ENCODE measurements at places on chromosomes 5 and 9.

DNA sequence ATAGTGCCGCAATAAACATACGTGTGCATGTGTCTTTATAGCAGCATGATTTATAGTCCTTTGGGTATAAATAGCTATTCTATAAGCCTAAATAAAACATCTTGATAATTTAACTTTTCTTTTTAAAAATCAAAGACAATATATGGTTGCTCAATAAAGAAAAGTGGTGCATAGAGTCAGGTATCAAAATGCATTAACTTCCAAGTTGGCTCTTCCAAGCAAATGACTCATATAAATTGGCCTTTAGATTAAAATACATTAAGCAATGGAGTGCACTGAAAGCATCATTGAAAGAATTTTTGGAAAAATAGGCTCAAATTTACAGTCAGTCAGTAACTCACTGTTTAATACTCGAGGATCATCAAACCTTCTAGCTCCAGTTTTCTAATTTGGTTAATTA lies 106.6 kb downstream of the PLCXD3 start:
- DNase-seq, result no peak

DNA sequence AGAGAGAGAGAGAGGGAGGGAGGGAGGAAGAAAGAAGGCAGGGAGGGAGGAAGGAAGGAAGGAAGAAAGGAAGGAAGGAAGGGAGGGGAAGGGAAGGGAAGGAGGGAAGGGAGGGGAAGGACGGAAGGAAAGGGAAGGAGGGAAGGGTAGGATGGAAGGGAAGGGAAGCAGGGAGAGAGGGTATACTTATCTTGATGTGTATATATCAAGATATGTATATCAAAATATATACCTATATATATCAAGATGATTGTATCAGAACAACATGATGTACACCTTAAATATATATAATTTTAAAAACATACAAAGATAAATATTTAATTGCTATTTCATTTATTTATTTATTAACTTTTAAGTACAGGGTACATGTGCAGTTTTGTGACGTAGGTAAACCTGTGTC lies 96.8 kb upstream of the ADAMTS16 start:
- no peak for DNase-seq

DNA sequence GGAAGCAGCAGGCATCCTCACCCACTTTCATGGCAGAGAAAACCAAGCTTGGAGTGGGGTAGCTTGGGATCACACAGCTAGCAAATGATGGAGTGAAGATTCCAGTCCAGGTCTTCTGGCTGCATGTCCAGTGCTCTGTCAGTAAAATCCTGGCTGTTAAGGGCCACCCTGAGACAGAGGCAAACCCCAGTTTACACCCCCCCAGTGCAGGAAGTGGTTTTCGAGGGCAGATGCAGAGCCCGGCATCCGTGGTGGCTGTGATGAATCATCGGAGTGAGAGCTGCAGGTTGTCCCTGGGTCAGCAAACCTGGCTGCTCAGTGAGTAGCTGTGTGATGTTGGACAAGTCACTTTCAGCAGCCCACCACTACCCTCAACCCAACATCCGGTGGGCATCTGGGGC lies 115.4 kb downstream of the RGS3 start:
- DNase-seq, result no peak

DNA sequence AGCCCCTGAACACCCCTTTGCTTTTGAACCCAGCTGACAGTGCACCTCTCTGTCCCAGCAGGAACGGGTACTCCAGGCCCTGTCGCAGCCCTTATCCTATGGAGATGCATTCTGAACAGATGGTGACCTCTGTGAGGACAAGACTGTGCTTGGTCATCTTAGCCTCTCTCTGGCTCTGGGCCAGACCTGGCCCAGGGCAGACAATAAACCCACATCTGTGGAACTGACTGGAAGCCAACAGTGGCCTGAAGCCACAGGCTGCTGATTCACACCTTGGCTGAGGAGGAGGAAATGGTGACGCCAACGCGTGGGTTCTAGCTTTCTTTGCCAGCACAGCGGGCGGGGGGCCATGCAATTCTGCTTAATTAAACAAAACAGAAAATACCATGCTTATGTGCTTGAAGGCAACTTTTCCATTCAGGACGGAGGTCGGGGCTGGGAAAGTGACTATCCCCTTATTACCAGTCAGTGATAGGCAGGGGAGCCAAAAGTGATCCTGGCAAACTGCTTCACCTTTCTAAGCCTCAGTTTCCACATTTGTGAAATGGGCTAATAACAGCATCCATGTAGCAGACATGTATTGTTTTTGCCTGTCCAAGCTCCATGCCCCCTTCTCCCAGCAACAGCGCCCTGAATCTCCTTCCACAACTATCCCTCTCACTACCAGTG lies 10.8 kb downstream of the SH3PXD2B start:
- DNase-seq, result no peak

GRCh38 chr5:73435759-73436534 lies 12.6 kb downstream of the FOXD1 start:
- no peak for DNase-seq

GRCh38 chr9:128654481-128654880 lies 2.2 kb downstream of the DYNC2I2 start:
- DNase-seq, result no peak

GRCh38 chr5:172004824-172005237 lies 1.6 kb downstream of the FBXW11 start:
- no peak for DNase-seq

DNA sequence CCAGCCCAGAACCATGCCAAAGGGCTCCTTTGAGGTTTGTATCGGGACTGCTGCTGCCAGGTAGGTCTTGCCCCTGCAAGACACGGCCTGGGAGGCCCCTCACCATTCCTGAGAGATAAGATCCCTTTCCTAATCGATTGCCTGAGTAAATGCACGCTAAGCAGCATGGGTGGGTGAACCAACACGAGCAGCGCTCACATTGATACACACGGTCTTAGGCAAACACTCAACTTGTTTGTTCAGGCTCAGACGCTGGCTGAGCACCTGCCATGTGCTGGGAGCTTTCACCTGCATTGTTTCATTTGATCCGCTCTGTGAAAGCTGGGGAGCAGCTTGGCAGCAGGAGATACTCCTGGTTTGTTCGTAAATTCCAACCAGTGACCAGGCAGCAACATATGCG lies 76.9 kb upstream of the NEURL1B start:
- no peak for DNase-seq

DNA sequence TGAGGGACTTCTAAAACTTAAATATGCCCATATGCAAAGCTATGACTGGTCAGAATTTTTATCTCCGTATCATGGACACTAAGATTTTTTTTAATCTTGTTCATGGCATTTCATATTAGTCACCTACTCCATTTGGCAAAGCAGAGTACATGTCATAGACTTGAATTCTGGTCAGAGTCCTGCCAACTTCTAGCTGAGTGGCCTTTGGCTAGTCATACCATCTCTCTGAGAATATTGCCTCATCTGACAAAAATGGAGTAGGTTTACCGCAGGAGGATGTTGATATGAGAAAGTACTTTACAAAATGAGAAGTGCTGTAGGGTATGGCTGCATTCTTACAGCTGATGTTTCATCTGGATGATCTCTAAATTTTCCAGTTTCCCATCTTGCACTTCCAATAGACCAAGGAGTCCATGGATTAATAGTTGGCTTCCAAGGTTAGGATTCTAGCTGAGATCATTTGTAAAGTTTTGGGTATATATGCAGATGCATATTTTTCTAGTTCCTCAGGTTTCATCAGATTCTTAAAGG lies 150.8 kb upstream of the NR3C1 start:
- no peak for DNase-seq

DNA sequence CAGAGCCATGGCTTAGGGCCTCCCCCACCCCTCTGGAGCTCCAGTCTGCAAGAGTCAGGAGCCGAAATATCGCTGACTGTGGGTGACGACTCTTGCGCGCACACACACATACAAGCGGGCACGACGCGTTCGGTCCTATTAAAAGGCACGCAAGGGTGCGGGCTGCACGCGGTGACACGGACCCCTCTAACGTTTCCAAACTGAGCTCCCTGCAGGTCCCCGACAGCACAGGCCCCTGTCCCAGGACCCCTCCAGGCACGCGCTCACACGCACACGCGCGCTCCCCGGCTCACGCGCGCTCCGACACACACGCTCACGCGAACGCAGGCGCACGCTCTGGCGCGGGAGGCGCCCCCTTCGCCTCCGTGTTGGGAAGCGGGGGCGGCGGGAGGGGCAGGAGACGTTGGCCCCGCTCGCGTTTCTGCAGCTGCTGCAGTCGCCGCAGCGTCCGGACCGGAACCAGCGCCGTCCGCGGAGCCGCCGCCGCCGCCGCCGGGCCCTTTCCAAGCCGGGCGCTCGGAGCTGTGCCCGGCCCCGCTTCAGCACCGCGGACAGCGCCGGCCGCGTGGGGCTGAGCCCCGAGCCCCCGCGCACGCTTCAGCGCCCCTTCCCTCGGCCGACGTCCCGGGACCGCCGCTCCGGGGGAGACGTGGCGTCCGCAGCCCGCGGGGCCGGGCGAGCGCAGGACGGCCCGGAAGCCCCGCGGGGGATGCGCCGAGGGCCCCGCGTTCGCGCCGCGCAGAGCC lies at the start of gene GRIN1:
TSS of gene GRIN1 (plus strand) at position 433 of the 746 bp plus-strand sequence. CDS start 333 bp downstream, outside the sequence.
- DNase-seq, result peak; percentile 73

- no peak for DNase-seq
Observed at GRCh38 chr9:105708405-105708804, 14.1 kb downstream of the TMEM38B start.

- DNase-seq, result no peak
Observed at GRCh38 chr9:137176302-137177182, 4.7 kb upstream of the TMEM210 start.

GRCh38 chr5:179313849-179314521 lies 31.3 kb downstream of the ADAMTS2 start:
- peak; percentile 35 for DNase-seq

GRCh38 chr9:5466766-5467165 lies 16.4 kb downstream of the CD274 start:
- DNase-seq, result no peak

DNA sequence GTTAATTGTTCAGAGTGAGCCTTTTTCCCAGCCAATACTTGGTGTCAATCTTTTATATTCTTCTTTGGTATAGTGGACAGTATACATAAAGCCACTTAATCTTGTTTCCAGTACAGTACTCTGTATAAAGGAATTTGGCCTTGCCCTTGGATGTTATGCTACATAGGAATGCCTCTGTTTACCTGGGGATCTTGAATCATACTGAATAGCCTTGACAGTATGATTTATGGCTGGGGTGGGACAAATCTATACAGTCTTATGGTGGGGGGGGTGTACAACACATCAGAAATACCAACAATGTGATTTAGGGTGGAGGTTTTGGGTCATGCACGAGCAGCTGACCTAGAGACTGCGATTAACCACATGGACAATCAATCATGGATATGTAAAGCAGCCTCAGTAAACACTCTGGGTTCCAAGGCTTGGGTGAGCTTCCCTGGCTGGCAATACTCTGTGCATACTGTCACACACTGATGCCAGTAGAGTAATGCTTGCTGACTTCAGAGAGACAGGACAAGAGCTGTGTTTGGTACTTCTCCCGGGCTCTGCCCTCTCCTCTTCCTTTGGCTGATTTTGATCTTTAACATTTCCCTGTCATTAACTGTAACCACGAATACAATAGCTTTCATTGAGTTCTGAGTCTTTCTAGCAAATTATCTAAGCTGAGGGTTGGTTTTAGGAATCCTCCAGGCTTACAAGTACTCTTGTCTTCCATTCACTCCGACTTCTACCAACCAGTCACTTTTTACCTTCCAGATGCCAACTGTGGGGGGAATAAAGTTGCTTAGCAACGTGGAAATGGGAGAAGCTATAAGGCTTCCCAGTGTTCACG lies 84.6 kb downstream of the IARS1 start:
- no peak for DNase-seq

- no peak for DNase-seq
Observed at GRCh38 chr5:74367241-74367733, 273.2 kb downstream of the ENC1 start.

DNA sequence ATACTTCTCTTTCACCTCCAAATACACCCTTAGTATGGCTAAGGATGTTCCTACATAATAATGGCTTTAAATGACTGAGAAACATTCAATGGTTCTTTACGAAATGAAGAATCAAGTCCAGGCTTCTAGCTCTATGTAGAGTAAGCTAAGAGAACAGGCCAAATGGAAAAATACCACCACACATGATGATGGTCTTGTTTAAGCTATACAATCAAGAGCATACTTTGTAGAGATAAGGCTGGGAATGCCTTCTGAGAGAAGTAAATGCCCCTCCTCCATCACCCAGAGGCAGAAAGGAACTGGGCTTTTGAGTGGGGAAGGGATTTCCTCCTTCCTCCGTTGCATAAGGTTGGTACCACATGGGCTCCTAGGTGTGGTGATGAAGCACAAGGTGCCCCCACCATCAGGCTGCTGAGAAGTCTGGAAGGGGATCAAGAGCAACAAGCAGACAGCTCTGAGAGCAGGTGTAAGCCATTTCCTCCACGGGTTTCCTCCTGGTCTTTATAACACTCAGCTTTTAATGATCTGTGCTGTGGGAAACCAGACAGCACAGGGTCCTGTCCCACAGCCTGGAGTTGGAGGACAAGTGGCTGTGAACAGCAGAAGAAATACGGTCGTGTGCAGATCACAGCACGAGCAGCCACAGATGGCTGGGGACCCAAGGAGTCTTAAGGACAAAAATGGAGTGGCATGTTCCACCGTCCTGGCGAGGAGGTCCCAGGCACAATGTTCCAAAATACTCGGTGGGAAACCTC lies 396.9 kb downstream of the CTNND2 start:
- no peak for DNase-seq

DNA sequence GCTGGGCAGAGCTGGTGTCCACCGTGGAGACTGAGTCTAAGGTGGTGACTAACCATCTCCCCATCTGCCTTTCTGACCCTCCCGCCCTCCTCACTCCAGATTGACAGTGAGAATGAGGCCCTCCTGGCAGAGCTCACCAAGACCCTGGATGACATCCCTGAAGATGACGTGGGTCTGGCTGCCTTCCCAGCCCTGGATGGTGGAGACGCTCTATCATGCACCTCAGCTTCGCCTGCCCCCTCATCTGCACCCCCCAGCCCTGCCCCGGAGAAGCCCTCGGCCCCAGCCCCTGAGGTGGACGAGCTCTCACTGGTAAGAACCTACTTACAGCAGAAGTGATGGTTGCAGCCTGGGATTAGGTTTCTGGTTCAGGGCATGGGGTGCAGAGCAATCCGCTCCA lies 96.5 kb downstream of the PPARGC1B start:
- no peak for DNase-seq

GRCh38 chr5:176912115-176912514 lies 13.0 kb upstream of the HK3 start:
- DNase-seq, result no peak

DNA sequence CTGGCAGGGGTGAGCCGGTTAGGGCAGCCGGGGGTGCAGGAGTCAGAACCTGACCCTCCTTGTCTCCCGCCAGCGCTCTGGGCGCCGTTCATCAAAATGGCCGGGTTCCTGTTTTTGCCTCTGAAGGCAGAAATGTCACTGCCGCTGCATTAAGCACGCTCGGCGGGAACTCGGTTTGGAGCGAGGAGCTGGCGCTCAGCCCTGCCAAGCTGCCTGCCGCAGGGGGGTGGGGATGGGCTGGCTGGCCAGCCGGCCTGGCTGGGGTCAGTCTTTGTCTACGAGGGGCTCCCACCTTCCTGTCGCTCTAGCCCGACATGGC lies 63.7 kb downstream of the CXXC5 start:
- DNase-seq, result peak; percentile 49

GRCh38 chr9:124615100-124615742 lies 108.0 kb upstream of the NR5A1 start:
- DNase-seq, result no peak

All from putamen (tissue), 1 donor.